ENCODE measurements at places on chromosomes 13 and 19.
A peak's percentile ranks its signal among the peaks of the same experiment; 100 is the strongest.

- DNase-seq: peak; percentile 93
These were observed at the start of gene ZNF573 for GRCh38 chr19:37779127-37780005. ZNF573 (minus strand) TSS chr19:37779586; CDS start chr19:37773729, 5,857 bp downstream.

DNA sequence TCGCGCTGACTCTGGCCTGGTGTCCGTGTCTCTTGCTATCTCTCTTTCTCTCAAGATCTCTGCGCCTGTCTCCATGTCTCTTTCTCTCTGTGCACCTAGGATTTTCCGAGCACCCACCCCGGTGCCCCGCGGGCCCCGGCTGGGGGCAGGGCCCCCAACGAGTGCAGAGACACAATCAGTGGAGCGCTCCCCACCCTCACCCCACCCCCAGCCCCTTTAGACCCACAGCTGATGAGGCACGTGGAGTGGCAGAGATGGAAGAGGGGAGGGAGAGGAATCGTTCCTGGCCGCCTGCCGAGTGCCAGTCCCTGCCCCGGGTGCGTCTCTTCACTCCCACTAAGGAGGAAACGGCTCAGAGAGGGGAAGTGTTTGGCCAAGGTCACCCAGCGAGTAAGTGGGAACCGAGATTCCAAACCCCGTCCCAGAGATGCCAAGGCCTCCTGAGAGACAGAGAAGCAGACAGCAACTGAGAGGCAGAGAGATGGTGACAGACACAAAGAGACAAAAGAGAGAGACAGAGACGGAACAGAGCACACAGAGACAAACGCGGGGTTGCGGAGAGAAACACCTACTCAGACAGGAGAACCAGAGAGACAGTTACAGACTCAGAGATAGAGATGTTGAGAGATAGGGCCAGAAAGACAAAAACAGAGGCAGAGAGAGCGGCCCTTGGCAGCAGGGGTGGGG is 626 bp upstream of the BCL3 start:
- DNase-seq: peak; percentile 45

GRCh38 chr13:74979703-74980102 is 502.3 kb downstream of the TBC1D4 start:
- DNase-seq: no peak

DNA sequence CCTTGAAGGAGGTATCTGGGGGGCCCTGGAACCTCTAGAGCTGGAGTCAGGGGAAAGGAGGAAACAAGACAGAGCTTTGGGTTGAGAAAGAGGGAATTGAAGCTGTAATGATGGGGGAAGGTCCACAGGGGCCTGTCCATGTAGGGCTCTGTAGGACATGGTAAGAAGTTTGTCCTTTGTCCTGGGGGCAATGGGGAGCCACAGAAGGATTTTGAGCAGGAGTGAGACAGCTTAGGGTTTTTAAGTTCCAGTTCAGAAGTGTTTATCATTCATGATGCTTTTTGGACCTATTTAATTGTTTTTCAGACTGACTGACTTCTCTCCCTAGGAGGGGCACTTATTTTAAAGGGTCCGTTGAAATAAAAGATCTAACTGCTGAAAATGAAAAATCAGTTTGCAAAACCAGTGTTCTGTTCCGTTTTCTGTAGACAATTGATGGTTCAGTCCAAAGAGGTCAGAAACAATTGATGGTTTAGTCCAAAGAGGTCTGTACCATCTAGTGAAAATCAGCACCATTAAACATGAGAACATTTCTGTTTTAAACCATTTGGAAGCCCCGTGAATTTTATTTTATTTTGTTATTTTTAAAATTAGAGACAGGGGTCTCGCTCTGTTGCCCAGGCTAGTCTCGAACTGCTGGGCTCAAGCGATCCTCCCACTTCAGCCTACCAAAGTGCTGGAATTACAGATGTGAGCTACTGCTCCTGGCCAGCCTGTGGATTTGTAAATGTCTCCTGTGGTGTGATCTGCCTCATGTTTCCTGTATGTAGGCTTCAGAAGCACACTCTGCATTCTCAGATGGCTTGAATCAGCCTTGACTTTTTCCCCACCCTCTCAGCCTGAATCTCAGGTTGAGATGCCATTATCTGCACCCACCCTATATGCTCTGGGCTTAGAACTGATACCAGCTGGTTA is 8.4 kb downstream of the PLD3 start:
- no peak for DNase-seq

- DNase-seq: no peak
These were observed 72.0 kb downstream of the SPATA13 start for GRCh38 chr13:24232474-24232873.

DNA sequence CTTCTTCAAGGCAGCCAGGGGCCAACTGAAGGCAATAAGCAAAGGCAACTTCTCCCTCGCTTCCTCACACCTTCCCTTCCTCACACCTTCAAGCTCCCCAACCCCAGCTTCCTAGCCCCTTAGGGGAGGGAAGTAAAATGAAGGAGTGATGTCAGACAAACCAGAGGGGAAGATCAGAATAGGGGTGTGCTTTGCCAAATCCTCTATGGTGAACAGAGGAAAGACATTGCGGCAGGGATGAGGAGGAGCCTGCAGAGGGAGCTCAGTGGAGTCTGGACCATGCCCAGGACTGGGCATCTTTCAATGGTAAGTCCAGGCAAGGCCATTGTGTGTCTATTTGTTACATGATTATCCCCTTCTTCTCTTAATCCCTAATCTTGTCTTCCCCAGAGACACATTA is 164.0 kb downstream of the TSHZ3 start:
- no peak for DNase-seq

DNA sequence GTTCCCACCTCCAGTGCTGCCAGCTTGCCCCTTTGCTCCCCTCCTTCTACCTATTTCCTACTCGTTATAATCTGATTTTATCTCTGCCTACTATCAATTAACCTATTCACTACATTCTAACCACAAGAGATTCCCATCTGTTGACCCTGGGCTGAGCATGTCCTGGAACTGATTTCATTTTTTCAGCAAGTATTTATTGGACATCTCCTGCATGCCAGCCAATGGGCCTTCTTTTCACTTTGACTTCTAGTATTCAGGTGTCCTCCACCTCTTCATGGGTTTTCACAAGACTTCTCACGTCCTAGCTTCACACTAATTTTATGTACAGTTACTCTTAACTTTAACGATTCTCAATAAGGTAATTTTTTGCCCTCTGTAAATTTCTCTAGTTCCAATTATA is 282.7 kb upstream of the KLHL1 start:
- no peak for DNase-seq

GRCh38 chr13:52786766-52787165 is 47.1 kb upstream of the CNMD start:
- no peak for DNase-seq

DNA sequence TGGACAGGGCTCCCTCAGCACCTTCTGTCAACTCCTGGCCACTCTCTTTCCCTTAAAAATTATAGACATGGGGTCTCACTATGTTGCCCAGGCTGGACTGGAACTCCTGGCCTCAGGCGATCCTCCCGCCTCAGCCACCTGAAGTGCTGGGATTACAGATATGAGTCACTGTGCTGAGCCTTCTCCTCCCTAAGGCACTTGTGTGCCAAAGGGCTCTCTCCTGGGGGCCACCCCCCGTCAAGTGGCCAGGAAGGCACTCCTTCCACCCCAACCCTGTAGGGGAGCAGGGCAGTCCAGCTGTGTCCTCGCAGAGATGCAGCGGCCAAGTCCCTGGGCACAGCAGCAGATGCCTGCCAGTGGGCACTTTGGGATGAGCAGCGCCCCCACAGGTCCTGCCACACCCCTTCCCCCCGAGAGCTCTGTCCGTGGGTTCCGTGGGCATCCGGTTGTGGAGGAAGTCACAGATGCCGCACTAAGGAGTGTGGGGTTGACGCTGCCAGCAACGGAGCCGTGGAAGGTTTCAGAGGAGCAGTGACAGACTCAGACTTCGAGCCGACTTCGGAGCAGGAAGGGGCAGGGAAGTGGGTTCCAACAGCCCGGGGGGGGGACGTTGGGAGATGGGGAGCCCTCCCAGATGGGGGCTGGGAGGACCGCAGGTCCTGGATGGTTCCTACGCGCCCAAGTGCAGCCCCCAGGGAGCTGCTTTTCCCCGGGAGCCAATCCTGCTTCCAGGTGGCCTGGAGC is 3.3 kb upstream of the UQCR11 start:
- no peak for DNase-seq

DNA sequence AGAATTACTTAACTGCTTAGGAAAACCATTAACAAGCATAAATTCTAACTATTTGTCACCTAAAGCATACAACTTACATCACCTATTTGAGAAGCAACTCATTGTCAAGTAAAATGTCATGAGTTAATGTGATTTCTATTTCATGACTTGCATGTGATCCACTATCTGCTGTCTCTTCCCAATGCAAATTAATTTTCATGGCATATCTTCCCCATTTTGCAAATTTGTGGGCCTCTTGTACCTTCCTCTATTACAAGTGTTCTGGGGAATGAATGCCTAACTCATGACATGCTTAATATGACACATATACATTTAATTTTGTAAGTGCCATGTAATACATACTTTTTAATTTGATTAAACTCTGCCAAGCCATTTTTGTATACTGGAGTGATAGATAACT is 81.1 kb upstream of the EDNRB start:
- DNase-seq: no peak

GRCh38 chr19:12794971-12795381 is 3.7 kb downstream of the JUNB start:
- no peak for DNase-seq

DNA sequence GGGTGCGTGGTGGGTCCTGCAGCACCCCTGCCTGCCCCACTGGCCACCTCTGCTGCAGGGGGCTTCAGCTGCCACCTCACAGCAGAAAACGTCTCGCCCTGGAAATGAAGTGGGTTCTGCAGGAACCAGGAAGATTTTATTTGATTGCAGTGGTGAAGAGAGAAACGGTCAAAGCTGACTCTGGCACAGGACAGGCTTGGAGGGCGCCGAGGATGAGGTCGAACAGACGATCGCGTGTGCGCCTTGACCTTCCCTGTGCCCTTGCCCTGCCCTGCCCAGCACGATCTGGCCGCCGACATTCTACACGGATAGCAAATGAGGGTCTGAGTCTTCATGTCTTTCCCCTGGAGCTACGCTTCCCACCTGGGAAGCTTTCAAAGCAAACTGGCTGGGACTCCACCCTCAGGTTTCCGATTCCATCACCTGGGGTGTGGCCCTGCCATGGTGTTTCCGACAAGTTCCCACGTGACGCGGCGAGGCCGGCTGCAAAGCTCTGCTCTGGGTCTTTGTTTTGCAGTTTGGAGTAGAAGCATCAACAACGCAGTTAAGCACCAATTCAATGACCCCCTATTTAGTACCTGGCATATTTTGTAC is 50.3 kb upstream of the TUBGCP3 start:
- DNase-seq: no peak

GRCh38 chr19:4044990-4045465 is 21.7 kb downstream of the ZBTB7A start:
- no peak for DNase-seq

DNA sequence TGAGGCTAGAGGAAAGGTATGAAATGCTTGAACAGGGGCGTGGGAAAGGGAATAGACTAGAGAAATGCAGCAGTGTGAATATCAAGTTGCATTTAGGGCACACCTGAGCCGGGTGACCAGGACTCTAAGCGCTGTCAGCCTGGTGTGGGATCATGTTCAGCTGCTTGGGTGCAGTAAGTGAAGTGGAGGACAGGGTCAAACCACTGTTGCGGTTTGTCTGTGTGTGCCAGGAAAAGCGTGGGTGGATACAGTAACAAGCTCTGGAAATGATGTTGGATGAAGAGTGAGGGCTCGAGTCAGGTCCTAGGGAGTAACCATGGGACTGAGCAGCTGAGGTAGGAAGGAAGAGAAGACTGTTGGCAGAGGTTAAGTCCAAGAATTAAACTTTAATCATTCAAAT is 15.8 kb downstream of the DGKH start:
- peak; percentile 17 for DNase-seq

DNA sequence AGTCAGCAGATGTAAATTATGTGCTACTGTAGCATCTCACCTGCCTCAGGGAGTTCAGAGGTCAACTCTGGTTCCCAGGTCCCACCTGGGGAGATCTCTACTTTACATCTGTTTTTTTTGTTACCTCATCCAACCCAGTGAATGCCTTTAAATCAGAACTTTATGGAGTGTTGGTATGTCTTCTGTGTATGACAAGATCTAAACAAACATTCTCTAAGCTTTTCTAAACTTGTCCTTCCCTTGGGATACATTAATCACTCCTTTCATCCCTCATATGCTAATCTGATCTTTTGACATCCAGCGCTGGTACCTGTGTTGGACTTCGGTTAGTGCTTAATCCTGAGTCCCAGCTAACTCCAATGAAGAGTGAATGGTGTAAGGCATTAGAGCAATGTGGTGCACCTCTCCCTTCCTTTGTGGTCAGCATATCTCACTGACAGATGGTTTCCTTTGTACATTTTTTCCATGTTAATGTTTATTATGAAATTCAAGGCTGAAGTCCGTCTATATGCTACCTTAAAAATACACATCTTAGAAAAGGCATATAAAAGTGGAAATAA is 213.4 kb downstream of the ABCC4 start:
- DNase-seq: no peak

DNA sequence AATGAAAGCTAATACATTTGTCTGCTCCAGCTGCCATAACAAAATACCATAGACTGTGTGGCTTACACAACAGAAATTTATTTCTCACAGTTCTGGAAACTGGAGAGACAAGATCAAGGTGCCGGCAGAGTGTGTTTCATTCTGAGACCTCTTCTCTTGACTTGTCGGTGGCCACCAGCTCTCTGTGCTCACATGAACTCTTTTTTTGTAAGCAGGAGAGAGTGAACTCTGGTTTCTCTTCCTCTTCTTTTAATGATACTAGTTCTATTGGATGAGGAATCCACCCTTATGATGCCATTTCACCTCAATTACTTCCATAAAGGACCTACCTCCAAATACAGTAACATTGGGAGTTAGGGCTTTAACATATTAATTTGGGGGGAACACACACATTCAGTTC is 11.7 kb downstream of the KCTD12 start:
- DNase-seq: no peak

- no peak for DNase-seq
These were observed 339.5 kb downstream of the DCT start for GRCh38 chr13:94140027-94140426.

GRCh38 chr19:44807652-44808462 is 1.0 kb upstream of the BCAM start:
- DNase-seq: peak; percentile 61

DNA sequence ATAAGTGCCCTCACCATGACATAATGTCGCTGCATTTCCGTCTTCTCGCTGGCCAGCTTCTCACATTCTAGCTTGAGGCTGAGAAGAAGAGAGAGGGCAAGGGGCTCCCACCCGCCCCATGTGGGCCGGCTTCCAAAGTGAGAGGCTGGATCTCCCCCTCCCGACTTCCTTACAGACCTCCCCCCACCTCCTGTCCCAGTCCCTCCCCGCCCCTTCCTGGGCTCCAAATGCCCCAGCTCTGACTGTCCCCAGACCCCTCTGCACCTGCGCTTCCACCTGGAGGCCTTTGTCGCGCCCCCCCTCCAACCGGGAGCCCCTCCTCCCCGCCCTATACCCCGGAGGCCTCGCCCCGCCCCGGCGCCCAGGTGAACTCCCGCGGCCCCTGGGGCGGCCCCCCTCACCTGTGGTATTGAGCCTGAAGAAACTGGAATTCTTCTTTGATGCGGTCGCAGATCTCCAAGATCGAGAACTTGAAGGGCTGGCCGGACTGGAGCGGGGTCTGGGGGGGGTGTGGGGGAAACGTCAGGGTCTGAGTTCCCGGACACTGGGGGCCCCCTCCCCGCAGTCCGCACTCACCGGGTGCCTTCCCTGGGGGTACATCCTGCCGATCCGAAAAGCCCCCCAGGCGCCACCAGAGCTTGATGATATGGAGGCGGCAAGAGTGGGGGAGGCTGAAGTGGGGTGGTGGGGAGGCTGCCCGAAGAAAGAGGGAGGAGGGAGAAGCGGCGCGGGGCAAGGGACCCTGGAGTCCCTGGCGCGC is 595 bp downstream of the TLE2 start:
- no peak for DNase-seq

- DNase-seq: no peak
These were observed 4.8 kb downstream of the TNFSF9 start for GRCh38 chr19:6535558-6536137.

All from AG20443 (cell line).